CD8-positive, alpha-beta memory T cell (primary cell): ENCODE measurements at places on chromosomes 13 and 19. TPM values are rescaled to one million over a fixed set of nuclear protein-coding genes. Genes with fewer than 3 reads are reported as not detected.

GRCh38 chr13:62643799-62644524 is 1228.3 kb upstream of the PCDH20 start:
- no peaks in the 10 kb centered on the region for H3K4me1 ChIP-seq
- no peak for DNase-seq
- H3K27ac ChIP-seq: no peak overlapping the region
- H3K36me3 ChIP-seq: no peaks in the 10 kb centered on the region
- no peaks in the 10 kb centered on the region for H3K27me3 ChIP-seq

FAAP24 gene
- 9.3 TPM for total RNA-seq

DNA sequence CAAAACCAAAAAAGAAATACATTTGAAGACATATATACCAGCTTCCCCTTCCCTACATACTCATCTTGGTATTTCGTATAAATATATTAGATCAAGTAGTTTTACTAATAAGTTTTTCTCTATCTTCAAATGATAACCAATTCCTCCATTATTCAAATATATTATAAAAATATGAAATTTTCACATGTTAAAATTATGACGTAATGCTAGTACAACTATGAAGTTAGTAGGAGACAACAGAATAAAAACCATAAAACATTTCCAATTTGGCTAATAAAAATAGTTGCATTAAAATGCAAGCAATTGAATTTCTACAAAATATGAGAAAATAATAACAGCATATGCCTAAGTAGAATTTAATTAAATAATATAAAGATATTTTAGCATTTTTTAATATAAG is 501.8 kb upstream of the SLITRK5 start:
- H3K4me1 ChIP-seq: no peaks in the 10 kb centered on the region
- H3K27ac ChIP-seq: no peak overlapping the region
- H3K27me3 ChIP-seq: no peaks in the 10 kb centered on the region
- no peak for DNase-seq
- no peak overlapping the region for H3K4me3 ChIP-seq

TUBA3C gene
- not detected for total RNA-seq

DNA sequence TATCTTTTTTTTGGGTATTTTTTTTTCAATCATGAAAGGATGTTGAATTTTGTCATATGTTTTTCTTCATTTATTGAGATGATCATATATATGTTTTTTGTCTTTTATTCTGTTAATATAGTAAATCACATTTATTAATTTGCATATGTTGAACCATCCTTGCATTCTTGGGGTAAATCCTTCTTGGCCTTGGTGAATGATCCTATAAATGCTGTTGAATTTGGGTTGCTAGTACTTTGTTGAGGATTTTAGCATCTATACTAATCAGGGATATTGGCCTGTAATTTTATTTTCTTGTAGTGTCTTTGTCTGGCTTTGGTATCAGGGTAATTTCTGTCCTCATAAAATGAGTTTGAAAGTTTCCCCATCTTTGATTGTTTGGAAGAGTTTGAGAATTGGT is 199.9 kb downstream of the B3GLCT start:
- H3K4me1 ChIP-seq: no peaks in the 10 kb centered on the region
- no peaks in the 10 kb centered on the region for H3K27me3 ChIP-seq
- DNase-seq: no peak
- H3K27ac ChIP-seq: no peak overlapping the region
- H3K4me3 ChIP-seq: no peak overlapping the region

- DNase-seq: no peak
- H3K36me3 ChIP-seq: no peaks in the 10 kb centered on the region
- H3K4me3 ChIP-seq: no peak overlapping the region
- no peak overlapping the region for H3K27ac ChIP-seq
- H3K27me3 ChIP-seq: no peaks in the 10 kb centered on the region
Observed at GRCh38 chr13:66559093-66559492, 671.0 kb downstream of the PCDH9 start.

DNA sequence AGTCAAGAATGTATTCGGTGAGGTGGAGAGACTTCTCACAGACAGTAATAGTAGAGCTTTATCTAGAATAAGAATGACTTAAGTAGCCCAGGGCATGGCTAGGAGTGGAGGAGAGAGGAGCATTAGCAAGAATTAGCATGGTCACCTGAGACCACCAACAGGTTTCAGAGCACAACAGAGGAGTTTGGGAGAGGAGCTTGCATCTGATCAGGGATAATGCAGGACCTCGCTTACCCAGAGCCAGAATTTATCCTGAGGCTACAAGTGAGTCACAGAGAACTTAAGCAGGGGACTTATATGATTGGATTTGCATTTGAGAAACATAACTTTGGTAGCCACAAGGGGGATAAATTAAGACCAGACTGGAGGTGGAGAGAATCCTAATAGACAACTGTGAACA is 102.1 kb upstream of the FNDC3A start:
- H3K27ac ChIP-seq: no peak overlapping the region
- no peak overlapping the region for H3K4me3 ChIP-seq
- no peaks in the 10 kb centered on the region for H3K4me1 ChIP-seq
- no peak for DNase-seq
- no peaks in the 10 kb centered on the region for H3K36me3 ChIP-seq

MEF2B gene
- total RNA-seq: 2.0 TPM

DNA sequence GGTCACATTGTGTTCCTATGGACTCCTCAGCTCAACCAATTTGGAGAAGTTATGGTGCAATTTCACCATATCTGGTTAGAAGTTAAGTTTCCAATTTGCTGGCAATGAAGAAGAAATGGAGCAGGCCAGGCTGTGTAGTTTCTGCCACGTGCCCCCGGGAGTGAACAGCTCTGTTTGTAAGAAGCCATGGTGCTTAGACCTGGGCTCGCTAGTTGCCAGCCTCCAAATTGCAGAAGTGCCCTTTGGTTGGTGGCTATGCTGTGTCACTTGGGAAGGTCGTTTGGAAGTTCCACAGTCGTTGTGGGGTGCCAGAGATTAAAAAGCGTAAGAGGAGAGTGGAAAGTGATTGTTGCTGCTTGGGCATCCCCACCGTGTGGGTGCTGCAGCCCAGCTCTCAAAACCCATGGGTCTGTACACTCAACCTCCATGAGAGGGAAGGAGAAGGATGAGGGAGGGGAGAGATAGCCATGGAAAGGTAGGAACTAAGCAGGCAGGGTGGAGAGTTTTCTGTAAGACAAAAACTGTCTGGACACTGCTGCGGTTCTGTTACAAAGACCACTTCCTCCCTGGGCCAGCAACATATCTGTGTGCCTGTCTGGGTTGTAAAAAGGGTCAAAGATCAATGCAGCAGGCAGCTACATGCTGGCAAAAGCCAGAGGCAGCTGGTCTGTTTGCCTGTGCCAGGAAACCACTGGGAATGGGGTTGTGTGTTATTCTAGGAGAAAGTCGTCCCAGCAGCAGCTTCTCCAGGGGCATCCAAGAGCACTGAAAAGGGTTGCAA is 10.8 kb downstream of the ALOX5AP start:
- no peak for DNase-seq
- peaks cover 47% of the 10 kb centered on the region for H3K4me1 ChIP-seq
- no peak overlapping the region for H3K27ac ChIP-seq
- no peaks in the 10 kb centered on the region for H3K27me3 ChIP-seq

GRCh38 chr13:30742901-30743300 is 7.6 kb downstream of the ALOX5AP start:
- H3K36me3 ChIP-seq: peaks cover 18% of the 10 kb centered on the region
- no peaks in the 10 kb centered on the region for H3K27me3 ChIP-seq
- H3K27ac ChIP-seq: no peak overlapping the region
- no peak for DNase-seq

- no peaks in the 10 kb centered on the region for H3K36me3 ChIP-seq
- no peak overlapping the region for H3K27ac ChIP-seq
- H3K27me3 ChIP-seq: no peaks in the 10 kb centered on the region
- H3K4me1 ChIP-seq: no peaks in the 10 kb centered on the region
- no peak for DNase-seq
Observed at GRCh38 chr13:93867481-93867880, 612.0 kb downstream of the DCT start.

- no peaks in the 10 kb centered on the region for H3K27me3 ChIP-seq
- H3K4me1 ChIP-seq: peaks cover 44% of the 10 kb centered on the region
- no peak for DNase-seq
- no peak overlapping the region for H3K4me3 ChIP-seq
- H3K36me3 ChIP-seq: peaks cover 30% of the 10 kb centered on the region
Observed at GRCh38 chr19:16117594-16118033, 5.9 kb downstream of the RAB8A start.

LYPD3 gene
- total RNA-seq: 1.2 TPM

DNA sequence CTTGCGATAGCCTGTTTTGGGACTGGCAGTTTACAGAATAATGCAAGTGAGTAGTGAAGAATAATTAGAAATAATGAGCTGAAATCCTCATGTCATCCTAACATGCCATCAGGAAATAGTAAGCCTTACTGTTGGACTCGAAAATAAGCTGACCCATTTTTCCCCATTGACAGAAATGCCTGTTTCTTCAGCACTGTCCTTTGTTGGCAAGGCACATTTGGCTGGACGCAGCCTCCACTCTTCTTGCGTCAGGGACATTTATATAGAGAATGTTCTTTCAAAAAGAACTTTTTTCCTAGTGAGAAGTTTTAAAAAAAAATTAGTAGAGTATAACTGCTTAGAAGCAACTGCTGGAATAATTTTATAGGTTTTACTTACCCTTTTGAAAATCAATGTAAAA is 47.1 kb downstream of the ARHGAP35 start:
- no peak overlapping the region for H3K27ac ChIP-seq
- H3K27me3 ChIP-seq: no peaks in the 10 kb centered on the region
- H3K4me3 ChIP-seq: no peak overlapping the region
- H3K4me1 ChIP-seq: peaks cover 23% of the 10 kb centered on the region
- no peaks in the 10 kb centered on the region for H3K36me3 ChIP-seq
- no peak for DNase-seq

DNA sequence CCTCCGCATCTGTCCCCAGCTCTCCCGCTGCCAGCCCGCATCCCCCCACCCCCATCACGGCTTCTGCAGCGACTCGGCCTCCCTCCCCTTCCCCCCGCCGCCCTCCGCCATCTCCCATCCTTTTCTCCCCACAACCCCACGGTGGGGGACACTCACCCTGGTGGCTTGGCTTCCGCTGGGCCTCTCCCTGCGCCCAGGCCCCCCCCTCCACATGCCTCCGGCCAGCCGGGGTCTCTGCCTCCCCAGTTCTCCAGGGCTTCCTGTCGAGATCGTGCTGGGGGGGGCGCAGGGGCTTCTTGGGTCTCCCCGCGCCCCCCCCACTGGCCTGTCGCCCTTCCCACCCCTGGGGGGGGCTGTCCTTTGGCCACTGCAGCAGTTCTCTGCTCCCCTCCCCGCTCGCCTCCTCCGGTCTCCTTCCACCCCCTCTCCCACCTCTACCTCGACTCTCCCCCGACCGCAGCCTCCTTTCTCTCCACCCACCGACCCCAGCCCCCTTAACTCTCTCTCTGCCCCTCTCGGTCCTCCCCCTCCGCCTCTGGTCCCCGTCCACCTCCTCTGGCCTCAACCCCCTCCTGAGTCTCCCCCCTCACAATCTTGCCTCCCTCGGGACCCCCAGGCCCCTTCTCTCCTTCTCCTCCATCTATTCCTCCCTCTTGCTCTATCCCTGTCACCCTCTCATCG is 17.1 kb downstream of the LRRC4B start:
- peaks cover 22% of the 10 kb centered on the region for H3K27me3 ChIP-seq
- H3K4me3 ChIP-seq: no peak overlapping the region
- no peak for DNase-seq

GRCh38 chr19:39525205-39525604 is 7.4 kb downstream of the EID2B start:
- H3K27me3 ChIP-seq: no peaks in the 10 kb centered on the region
- no peaks in the 10 kb centered on the region for H3K36me3 ChIP-seq
- H3K4me1 ChIP-seq: no peaks in the 10 kb centered on the region

LRRC8E gene
- not detected for total RNA-seq

PDS5B gene
- total RNA-seq: 45.4 TPM

S1PR4 gene
- total RNA-seq: 64.3 TPM

LAIR1 gene
- total RNA-seq: 13.1 TPM

- H3K4me3 ChIP-seq: peak overlapping the region; percentile 46
- peaks cover 16% of the 10 kb centered on the region for H3K4me1 ChIP-seq
- no peak for DNase-seq
- peak overlapping the region; percentile 44 for H3K27ac ChIP-seq
- peaks cover 8% of the 10 kb centered on the region for H3K36me3 ChIP-seq
- no peaks in the 10 kb centered on the region for H3K27me3 ChIP-seq
Observed at GRCh38 chr19:50384685-50385535, 763 bp downstream of the POLD1 start.

GARIN5A gene
- 0.97 TPM for total RNA-seq

DNA sequence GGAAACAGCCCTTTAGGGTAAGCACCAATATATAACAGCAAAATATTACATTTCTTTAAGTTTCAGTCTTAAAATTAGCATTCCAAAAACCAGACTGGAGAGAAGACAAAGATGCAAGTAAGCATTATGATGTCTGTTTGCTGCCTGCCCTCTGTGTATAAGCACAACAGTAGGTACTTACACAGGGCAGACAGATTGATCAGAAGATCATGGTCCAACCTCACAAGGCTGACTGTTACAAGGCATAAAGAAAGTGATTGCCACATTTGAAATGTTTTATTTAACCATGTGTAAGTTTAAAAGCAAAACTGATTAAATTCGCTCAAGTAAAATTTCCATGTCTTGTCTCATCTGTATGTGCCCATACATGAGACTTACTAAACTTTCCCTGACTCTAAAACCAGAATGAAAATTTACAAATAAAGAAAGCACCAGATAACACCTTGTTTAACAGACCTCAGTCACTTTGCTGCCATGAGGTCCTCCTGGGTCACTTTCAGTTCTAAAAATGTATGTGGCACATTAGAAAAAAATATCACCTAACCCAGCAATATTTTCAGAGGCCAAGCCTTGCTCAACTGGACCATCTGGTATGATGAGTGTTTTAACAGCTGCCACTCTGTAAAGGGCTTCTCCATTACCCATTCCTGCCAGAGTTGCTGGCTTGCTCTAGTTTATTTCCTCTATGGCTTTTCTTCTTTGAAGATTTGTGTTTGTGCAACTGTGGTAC is 297.0 kb downstream of the RBM26 start:
- H3K36me3 ChIP-seq: no peaks in the 10 kb centered on the region
- H3K27ac ChIP-seq: no peak overlapping the region
- no peaks in the 10 kb centered on the region for H3K4me1 ChIP-seq
- no peaks in the 10 kb centered on the region for H3K27me3 ChIP-seq
- no peak for DNase-seq

- peaks cover 15% of the 10 kb centered on the region for H3K27me3 ChIP-seq
- H3K4me1 ChIP-seq: peaks cover 15% of the 10 kb centered on the region
- no peaks in the 10 kb centered on the region for H3K36me3 ChIP-seq
- no peak within 1 kb of the TSS for H3K27ac ChIP-seq
Observed at GRCh38 chr13:46387064-46387851, at the start of gene RUBCNL. Gene RUBCNL, minus strand, starts transcription at chr13:46387252. Its CDS starts 14,777 bp downstream, at chr13:46372475.

ELSPBP1 gene
- not detected for total RNA-seq

C19orf18 gene
- 0.33 TPM for total RNA-seq

NLRP11 gene
- total RNA-seq: 0.11 TPM

GRCh38 chr19:30214651-30215051 is 157.5 kb upstream of the ZNF536 start:
- no peak overlapping the region for H3K27ac ChIP-seq
- H3K27me3 ChIP-seq: no peaks in the 10 kb centered on the region
- no peak overlapping the region for H3K4me3 ChIP-seq

CDX2 gene
- total RNA-seq: not detected

FXYD3 gene
- not detected for total RNA-seq

TMEM205 gene
- 30.5 TPM for total RNA-seq
